ENCODE measurements at places on chromosomes 7 and 10.
A peak's percentile ranks its signal among the peaks of the same experiment; 100 is the strongest.

GRCh38 chr7:148299350-148300276 lies 291.0 kb upstream of the C7orf33 start:
- no peak for DNase-seq

DNA sequence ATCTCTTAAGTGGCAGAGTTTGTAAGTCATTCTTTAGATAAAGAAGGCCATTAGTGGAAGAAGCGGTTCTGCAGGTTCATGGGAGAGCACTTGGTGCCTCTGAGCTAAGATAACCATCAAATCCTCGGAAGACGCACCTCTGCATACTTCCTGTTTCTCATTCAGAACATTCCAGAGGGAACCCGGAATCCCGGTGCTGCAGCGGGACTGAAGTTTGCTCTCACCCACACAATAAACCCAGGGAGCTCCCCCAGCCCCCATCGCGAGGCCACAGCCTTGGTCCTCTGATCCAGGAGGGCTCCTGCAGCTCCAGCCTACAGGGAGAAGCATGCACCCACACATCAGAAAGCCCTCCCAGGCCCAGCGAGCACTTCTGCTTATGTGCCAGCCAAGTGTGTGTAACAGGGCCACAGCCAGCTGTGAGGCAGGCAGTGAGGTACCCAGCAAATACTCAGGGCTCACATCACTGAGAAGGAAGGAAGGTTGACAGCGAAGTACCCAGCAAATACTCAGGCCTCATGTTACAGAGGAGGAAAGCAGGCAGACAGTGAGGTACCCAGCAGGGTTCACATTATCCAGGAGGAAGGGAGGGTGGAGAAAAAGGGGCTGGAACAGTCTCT lies 142.4 kb downstream of the DIP2C start:
- DNase-seq: no peak

GRCh38 chr10:97729014-97729413 lies 7.9 kb upstream of the ZFYVE27 start:
- no peak for DNase-seq

DNA sequence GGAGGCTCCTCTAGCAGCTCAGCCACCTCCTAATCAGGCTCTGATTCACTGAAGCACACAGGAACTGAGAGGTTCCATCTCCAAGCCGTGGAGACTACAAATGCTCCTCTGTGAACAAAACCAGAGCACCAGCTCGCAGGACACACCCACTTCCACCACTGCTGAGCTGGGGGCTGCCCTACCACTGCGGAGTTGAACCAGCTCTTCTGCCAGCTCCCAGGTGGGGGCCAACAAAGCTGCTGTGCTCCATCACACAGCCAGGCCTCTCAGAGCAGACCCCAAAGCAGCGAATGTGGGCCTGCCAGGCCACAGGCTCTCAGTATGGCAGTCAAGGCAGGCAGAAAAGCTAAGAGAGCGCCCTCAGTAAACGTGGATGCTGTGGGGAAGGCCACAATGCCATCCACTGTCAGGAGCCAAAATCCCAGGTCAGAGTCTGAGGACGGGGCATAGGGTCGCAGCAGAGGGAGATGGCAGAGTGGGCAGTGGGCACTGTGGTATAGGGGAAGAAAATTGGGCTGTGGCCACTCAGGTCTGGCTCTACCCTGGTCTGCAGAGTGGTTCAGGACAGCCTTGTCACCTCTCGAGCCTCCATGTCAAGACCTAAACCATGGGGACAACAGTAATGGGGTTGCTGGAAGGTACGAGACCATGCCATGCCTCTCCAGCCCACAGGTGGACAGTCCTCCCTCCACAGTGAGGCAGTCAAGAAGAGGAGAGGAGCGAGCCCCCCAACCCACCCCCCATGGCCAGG lies 82.1 kb downstream of the GRID1 start:
- DNase-seq: no peak

- DNase-seq: no peak
These were observed 88.2 kb downstream of the ELFN1 start for GRCh38 chr7:1758028-1758858.

GRCh38 chr7:107236862-107237261 lies 68.1 kb downstream of the HBP1 start:
- DNase-seq: no peak

DNA sequence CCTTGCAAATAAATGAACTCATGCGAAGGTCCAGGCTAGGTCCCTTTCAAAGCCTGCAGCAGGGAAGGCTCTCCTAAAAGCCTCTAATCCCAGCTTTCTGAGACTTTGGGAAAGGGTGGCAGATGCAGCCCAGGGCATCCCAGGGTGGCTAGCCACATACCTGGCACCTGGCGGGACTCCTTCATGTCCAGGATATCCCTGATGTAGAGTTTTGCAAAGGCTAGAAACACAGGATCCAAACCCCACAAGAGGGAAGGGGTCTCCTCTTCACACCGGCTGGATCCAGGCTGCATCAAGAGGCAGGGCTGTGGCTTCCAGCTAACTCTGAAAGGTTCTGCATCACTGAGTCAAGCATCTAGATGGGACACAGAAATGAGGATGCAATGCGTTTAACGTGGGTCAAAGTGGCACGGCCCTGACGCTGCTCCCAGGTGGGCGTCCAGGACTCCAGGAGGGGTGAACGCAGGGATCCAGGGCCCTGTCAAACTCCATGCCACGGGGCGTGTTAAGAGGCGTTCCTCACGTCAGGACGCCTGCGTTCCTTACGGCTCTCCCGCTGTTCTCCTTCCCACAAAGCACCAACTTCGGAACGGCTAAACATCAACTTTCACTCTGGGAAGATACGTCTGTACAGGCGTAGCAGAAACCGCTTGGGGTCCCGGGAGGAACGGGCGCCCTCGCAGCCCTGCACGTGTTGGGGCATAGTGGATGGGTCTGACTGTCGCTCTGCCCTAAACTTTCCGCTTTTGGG lies 507 bp downstream of the STN1 start:
- DNase-seq: peak; percentile 82

Data from mucosa of descending colon (tissue), 3 donors.